Right renal pelvis (tissue), 4 donors: ENCODE measurements at places on chromosomes 4 and X. TPM values are rescaled to one million over a fixed set of nuclear protein-coding genes. Genes with fewer than 3 reads are reported as not detected.

The RADX gene
- polyA plus RNA-seq, result 6.4 TPM

The TLR2 gene
- polyA plus RNA-seq, result 5.2 TPM

The GLUD2 gene
- 5.2 TPM for polyA plus RNA-seq

The MED12 gene
- 42.8 TPM for polyA plus RNA-seq

The ARHGEF6 gene
- 11.2 TPM for polyA plus RNA-seq

The DCHS2 gene
- polyA plus RNA-seq, result 4.8 TPM

The TLR1 gene
- polyA plus RNA-seq, result 3.7 TPM

The SH2D1A gene
- 0.31 TPM for polyA plus RNA-seq

- no peak for DNase-seq
These were observed 378.4 kb upstream of the IGFBP7 start for GRCh38 chr4:57488366-57489162.

DNA sequence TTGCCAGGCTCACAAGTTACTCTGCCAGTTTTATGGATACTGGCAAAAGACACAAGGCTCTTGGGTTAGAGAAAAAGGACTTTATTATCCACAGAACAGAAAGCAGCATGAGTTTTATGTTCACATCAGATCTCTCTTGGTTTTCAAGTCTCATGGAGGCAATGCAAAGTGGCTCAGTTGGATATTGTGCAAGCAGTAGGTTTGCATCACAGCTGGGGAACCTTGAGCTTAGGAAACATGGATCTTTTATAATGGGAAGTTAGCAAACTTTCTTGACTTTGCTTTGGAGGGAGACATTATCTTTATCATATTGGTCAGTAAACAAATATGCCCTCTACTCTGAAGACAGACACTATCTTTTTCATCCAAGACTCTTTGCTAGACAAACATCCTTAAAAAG, 109.2 kb upstream of the GRPR start:
- no peak for DNase-seq

DNA sequence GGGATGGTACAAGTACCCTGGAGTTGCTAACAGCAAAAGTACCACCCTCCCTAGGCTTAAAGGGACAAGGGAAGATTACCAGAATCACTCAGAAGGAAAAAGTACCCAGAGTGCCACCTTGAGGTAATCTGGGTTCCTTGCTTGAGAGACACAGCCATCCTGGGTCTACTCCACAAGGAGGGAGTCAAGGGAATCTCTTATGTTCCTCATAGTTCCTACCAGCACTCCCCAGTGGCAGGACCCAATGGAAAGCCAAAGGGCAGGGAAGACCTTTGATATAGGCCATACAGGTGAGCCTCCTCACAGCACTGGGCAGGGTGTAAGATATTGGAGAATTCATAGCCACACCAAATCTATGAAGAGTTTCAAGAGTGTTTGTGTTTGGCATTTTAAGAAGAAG, 5.7 kb downstream of the IL2 start:
- DNase-seq, result no peak

DNA sequence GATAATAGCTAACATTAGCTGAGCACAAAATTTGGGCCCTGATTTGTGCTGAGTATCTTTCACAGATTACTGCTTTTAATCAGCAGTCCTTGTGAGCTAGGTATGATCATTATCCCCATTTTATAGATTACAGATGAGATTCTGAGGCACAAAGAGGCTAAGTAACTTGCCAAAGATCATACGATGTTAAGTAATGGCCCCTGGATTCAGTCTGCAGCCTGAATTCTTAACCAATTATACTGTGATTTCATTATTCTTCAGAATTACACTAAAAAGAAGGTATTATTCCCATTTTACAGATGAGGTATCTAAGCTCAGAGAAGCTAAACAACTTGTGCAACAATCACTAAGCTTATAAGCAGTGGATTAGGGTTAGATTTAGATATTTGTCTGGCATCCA, 97.9 kb upstream of the MYOZ2 start:
- no peak for DNase-seq

- DNase-seq, result no peak
These were observed 30.6 kb downstream of the MAN2B2 start for GRCh38 chr4:6605605-6606004.

DNA sequence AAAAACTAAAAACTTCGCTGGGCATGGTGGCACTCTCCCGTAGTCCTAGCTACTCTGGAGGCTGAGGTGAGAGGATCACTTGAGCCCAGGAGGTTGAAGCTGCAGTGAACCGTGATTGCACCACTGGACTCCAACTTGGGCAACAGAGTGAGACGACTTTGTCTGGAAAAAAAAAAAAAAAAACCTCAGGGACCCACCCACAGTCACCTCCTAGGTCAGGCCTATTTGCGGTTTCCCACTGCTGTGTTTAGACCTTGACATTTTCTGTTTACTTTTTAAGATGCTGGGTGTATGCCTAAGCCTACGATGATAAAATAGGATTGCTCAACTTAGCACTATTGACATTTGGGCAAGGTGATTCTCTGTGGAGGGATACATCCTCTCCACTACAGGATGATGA, 197.4 kb upstream of the TBL1X start:
- DNase-seq, result no peak

DNA sequence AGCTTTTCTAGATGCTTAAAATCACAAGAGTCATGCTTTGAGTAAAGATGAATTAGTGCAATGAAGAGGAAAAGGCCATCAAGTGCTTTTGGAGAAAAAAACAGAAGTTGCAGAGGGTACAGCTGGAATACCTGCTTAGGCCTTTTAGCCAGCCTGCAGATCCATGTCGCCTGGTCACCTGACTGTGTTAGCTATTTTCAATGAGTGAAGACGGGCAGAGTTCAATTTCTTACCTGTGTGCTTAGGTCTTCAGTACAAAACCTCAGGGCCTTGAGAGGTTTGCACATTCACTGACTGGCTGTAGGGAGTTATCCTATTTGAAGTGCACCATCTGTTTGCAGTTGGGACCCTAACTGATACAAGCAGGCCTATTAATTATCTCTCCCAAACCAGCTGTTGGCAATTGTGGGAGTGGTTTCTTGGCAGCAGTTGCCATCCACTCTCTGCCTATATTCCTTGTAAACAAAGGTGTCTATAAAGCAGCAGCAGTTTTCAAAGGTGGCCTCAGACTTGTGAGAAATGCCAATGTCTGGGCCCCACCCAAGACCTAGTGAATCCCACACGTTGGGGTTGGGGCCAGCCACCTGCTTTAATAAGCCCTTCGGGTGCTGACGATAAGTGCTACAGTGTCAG, 16.3 kb upstream of the FAT1 start:
- DNase-seq, result no peak

DNA sequence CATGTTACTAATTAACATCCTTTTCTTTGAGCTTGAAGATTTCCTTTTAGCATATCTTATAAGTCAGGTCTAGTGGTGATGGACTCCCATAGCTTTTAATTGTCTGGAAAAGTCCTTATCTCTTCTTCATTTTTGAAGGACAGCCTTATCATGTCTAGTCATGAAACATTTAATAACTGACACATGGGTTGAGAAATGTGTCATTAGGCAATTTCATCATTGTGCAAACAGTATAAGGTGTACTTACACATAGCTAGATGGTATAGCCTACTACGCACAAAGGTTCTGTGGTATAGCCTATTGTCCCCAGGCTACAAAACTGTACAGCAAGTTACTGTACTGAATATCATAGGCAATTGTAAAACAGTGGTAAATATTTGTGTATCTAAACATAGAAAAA, 34.5 kb upstream of the ALG13 start:
- no peak for DNase-seq

- DNase-seq, result no peak
These were observed 293.4 kb upstream of the TENM3 start for GRCh38 chr4:181949704-181950312.

DNA sequence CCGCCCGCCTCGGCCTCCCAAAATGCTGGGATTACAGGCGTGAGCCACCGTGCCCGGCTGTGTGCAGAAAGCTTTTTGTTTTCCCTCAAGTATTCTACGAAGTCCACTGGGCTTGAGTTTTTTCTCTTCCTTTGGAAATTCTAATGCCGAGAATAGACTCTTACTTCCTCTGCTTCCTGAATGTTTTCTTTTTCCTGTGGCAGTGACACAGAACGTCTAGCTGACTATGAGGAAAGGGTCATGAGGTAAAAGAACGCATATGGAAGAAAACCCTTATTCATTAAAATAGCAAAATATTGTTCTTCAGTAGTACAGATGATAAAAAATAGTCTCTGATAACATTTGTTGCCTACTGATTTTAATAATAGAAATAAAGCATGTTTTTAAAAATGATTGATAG, 4.9 kb upstream of the SLC25A4 start:
- no peak for DNase-seq

- no peak for DNase-seq
These were observed 234.3 kb downstream of the ZNF674 start for GRCh38 chrX:46310815-46311497.

GRCh38 chr4:86653237-86653865, 59.2 kb downstream of the PTPN13 start:
- DNase-seq, result no peak

DNA sequence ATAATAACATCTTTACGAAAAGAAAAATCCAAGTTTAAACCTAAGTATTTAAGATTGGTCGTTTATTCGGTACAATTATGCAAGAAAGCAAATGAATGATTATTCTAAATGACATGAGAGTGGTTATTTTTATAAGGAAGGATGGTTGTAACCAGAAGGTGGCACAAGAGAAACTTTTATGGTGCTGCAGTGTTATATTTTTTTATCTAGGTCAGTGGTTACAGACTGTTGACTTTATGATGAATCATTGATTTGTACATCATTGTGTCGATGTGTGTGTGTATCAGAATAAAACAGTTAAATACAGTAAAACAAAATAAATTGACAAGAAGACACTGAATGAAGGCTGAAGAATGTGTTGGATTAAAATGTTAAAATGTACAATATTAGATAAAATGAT, 9.8 kb downstream of the DCAF8L2 start:
- DNase-seq, result no peak
